ENCODE measurements at places on chromosomes 7 and 10. TPM values are rescaled to one million over a fixed set of nuclear protein-coding genes. Genes with fewer than 3 reads are reported as not detected.

GRCh38 chr7:158240801-158241200 lies 346.8 kb downstream of the PTPRN2 start:
- DNase-seq = no peak
- no peaks in the 10 kb centered on the region for H3K27me3 ChIP-seq
- no peaks in the 10 kb centered on the region for H3K4me1 ChIP-seq
- no peak overlapping the region for H3K4me3 ChIP-seq
- no peaks in the 10 kb centered on the region for H3K36me3 ChIP-seq
- no peak overlapping the region for H3K27ac ChIP-seq

The FRMD4A gene
- total RNA-seq = 6.1 TPM

GRCh38 chr10:104622598-104623209 lies 18.4 kb upstream of the SORCS3 start:
- H3K27ac ChIP-seq = no peak overlapping the region
- DNase-seq = peak; percentile 39
- no peak overlapping the region for H3K4me3 ChIP-seq
- H3K4me1 ChIP-seq = no peaks in the 10 kb centered on the region

- peak overlapping the region; percentile 90 for H3K27ac ChIP-seq
- DNase-seq = peak; percentile 37
- peaks cover 24% of the 10 kb centered on the region for H3K4me1 ChIP-seq
- peak overlapping the region; percentile 85 for H3K4me3 ChIP-seq
- peaks cover 80% of the 10 kb centered on the region for H3K36me3 ChIP-seq
These were observed 986 bp downstream of the NRP1 start for GRCh38 chr10:33333260-33334101.

The PI4K2A gene
- 12.6 TPM for total RNA-seq

DNA sequence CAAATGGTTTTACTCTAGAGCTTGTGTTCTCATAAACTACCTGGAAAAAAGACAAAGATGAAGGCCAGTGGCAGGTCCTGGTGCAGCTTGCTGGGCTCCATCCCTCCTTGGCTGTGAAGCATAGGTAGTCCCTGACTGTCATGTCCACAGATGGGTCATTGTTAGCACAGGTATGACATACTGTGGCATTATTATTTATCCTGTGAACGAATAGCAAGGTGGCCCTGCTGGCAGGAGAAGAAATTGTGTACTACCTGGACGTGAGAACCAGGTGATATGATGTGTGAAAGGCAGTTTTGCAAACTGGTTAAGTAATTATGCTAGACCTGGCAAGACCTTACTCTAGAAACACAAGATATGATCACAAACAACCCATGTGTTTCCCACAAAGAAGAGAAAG lies 63.9 kb downstream of the CCDC71L start:
- H3K4me3 ChIP-seq = no peak overlapping the region
- no peak overlapping the region for H3K27ac ChIP-seq
- H3K4me1 ChIP-seq = no peaks in the 10 kb centered on the region
- H3K27me3 ChIP-seq = no peaks in the 10 kb centered on the region
- DNase-seq = no peak
- no peaks in the 10 kb centered on the region for H3K36me3 ChIP-seq

The NKX1-2 gene
- not detected for total RNA-seq
